ENCODE measurements at places on chromosomes 11 and 22.

GRCh38 chr11:119403021-119403420, 20.0 kb downstream of the THY1 start:
- no peak for DNase-seq

DNA sequence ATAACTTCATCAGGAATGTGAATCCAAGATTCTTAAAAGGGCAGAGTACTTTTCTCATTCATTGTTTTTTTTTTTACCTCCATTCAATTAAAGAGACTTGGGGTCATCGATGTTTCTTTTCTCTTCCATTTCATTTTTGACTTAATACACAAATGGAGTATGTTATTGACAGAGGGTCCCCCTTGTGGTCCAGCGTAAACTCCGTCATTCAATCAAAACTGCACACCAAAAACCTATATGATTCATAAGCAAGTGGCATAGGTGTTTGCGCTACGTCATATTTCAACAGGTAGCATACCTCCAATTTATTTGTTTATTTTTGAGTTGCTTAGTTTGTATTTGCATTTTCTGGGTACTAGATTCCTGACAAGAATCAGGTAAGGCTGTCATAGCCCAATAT, 12.7 kb upstream of the FOLH1 start:
- no peak for DNase-seq

DNA sequence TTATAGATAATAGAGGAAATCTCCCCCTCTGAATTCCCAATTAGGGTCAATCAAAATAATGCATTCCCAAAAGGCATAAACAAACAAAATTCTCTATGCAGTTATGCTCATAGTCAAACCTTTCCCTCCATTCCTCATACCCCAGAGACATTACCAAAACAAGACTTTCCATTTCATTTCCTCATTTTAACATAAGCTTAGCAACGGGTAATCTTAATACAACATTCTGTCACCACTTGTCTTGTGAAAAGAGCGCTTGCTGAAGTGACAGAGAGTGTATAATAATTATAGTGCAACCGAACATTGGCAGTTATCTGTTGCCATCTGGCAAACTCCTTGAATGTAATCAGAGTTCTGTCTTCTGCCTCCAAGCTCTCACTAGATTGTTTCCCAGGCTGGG, 1.2 kb upstream of the SLN start:
- DNase-seq: no peak

DNA sequence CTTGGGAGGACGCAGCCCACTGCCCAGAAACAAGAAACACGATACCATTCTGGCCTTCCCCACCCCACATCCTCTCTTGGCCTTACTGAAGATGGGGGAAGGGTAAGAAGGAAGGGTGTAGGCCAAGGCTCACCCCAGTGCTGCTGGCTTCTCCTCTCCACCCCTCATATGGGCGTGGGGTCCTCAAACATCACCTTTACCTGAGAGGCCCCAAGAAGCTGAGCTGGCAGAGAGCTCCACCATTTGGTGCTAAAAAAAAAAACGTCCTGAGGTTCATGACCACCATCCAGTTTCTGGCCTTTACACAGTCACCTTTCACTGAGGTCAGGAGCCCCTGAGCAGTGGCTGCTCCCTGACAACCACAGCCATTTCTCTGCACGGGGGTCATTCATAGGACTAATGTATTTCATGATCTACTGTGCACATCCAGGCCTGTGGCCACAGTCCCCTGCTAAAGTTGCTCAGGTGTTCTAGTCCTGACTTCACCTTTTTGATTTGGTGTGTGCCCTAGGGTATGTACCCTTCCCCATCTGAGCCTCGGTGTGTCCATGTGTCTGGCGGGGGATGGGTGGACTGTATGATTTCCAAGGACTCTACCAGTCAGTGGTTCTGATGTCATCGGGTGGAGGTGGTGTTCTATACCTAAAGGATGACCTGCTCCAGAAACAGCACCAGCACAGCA, 15.1 kb downstream of the RHOG start:
- no peak for DNase-seq

DNA sequence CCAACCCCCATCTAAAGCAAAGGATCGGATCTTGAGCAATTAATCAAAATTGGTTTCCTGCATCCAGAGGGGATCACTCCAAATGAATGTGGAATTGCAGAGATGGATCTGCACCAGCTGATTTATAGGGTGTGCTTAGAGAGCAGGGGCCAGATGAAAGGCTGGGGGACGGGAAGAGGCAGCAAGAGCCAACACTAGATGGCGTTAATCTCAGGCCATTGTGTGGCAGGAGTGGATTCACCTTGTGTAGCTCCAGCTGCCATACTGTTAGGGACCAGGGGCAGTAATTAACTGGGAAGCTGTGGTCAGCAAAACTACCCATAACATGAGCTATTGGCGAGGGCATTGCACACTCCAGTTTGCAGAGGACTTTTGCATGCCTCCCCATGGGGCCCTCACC, 35.6 kb downstream of the SERPINH1 start:
- no peak for DNase-seq

DNA sequence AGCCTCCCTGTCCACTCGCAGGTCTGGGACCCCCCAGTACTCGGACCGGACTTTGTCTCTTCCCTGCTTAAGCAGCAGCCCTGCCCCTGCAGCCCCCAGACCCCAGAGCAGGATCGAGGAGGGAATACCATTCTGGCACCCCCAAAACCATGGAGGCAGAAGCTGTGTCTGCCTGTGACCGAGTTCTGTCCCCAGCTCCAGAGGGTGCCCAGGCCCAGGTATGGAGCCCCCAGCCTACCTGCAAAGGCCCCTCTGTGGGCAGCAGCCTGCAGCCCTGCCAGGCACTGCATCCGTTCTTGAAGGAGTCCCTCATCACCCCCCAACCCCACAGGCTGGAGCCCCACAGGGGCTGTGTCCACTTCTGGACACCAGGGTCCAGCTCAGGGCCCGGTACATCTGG, 163.8 kb downstream of the BRD1 start:
- DNase-seq: no peak

DNA sequence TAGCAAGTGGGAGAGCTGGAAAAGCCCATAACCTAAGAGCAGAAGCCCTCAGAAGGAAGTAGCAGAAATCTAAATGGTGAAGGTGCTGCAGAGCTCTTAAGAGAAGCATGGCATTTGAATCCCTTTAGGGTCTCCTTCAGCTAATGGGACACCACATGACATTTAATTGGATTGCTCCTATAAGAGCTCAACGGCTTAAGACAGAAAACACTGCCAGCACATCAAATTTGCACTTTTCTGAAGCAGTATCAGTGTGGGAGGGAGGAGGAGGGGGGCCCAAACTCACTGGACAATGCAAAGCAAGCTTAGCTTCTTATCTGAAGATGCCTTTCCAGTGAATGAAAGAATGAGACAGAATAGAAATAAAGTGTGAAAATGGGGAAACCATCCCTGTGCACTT, 287.9 kb upstream of the MTNR1B start:
- DNase-seq: no peak

GRCh38 chr22:25453557-25453956, 110.9 kb upstream of the GRK3 start:
- no peak for DNase-seq

DNA sequence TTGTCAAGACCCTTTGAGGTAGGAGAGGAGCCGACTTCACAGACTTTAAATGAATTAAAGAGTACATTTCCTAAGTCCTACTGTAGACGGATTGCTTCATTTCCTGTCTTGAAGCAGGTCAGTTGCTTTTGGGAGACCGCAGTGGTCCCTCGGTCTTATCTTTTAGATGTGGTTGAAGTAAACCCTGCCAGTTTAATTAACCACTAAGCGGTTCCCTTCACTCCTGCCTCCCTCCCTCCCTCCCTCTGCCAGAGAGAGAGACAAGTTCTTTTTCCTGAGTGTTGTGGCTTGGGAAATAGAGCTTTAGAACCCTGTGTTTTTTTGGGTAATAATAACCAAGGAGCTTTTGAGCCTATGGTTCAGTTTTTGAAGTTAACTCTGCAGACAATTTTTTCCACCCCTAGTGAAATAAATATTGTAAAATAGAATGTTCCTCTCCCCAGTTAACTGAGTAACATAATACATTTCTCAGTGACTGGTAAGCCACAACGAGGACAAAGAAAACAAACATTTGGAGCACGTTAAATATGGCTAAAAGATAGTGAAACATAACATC, 147.5 kb downstream of the LDLRAD3 start:
- DNase-seq: no peak

GRCh38 chr11:64580412-64580811, 10.6 kb upstream of the SLC22A12 start:
- no peak for DNase-seq

DNA sequence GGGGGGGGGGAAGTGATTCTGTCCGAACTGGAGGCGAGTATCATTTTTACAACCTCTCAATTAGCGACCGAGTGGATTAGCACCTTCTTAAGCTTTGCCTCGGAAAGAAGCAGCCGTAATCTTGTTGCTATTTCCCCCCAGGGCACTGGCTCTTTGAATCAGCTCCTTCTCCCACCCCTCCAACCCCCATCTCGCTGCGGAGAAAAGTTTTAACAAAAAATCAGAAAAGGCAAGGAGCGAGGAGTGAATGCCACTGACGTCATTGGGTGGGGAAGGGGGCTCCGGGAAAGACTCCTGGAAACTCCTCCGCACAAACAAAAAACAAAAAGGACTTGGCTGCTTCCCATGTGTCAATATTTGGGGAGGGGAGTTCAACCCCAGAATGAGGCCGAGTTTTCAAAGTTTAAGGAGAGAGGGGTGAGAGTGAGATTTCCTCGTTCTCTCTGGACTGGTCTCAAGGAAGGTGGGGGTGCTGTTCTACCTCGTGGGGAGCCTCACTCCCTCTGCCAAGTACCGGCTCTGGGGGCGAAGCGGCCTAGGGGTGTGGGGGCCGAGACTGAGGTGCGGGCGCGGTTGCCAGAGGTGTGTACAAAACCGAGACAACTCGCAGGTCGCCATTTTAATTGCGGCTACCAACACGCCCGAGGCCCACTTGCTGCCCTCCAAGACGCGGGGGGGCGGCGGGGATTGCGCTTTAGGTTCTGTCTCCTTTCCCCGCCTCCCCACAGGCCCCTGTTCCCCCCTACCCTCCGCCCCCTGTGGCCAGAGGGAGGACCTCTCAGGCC, 2.5 kb upstream of the PAX6 start:
- no peak for DNase-seq

DNA sequence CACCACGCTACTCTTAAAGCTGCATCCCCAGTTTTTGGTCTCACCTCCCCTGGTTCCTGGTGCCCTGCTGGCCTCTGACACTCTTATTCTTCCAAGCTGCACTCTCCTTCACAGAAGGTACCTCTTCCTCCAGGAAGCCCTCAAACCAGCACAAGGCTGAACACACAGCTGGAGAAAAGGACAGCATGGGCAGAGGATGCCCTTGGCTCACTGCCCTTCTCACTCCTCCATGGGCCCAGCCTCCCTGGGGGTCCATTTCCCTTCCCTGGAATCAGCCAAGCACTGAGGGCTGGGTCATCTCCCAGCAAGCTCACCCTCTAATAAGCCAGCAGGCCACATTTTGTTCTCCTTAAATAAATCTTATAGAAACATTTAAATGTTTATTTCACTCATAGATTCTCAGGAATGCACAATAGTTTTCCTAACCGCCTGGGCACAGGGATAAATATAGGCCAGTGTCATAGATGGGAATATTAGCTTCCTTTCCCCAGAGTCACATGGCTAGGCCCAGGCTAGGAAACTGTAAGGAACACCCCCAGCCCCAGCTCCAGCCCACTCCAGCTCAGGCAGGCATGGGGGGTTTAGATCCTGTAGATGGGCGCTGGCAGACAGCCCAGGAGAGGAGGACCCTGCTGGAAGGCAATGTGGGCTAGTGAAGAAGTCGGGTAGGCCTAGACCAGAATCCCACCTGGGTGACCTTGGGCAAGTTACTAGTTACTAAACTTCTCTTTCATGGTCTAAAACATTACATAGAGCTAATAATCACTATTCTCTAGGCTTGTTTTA, 51.5 kb downstream of the IRAG1 start:
- DNase-seq: no peak

- DNase-seq: no peak
These were observed 37.8 kb downstream of the PACS1 start for GRCh38 chr11:66107600-66108510.

GRCh38 chr11:963852-964251, 38.2 kb downstream of the AP2A2 start:
- DNase-seq: no peak

- no peak for DNase-seq
These were observed at the start of gene HIRA for GRCh38 chr22:19431649-19432132. Gene HIRA, minus strand, starts transcription at chr22:19431733. Its CDS starts 257 bp downstream, at chr22:19431476.

GRCh38 chr11:41392596-41392995, 66.9 kb downstream of the LRRC4C start:
- no peak for DNase-seq

- no peak for DNase-seq
These were observed 30.9 kb downstream of the USP35 start for GRCh38 chr11:78219493-78220217.

- DNase-seq: no peak
These were observed 114.4 kb downstream of the MPPED1 start for GRCh38 chr22:43526117-43526655.

DNA sequence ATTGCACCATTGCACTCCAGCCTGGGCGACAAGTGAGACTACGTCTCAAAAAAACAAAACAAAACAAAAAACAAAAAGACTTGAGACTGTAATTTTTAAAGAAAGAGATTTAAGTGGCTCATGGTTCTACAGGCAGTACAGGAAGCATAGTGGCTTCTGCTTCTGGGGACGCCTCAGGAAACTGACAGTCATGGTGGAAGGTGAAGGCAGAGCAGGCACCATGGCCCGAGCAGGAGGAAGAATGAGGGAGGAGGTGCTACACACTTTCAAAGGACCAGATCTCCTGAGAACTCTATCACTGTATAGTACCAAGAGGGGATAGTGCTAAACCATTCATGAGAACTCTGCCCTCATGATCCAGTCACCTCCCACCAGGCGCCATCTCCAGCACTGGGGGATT, 52.0 kb downstream of the CBL start:
- DNase-seq: no peak

DNA sequence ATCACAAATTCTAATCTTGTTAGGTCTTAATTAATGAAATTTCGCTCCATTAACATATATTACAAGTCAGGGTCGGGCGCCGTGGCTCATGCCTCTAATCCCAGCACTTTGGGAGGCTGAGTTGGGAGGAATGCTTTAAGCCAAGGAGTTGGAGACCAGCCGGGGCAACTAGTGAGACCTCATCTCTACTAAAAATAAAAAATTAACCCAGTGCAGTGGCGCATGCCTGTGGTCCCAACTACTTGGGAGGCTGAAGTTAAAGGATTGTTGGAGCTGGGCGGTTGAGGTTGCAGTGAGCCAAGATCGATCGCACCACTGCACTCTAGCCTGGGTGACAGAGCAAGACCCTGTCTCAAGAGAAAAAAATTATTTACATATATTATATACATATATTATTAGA, 1.9 kb downstream of the TMA7B start:
- no peak for DNase-seq
